Activated T-helper 17 cell treated with anti-CD3 and anti-CD28 coated beads, Interleukin-2, amount 50 U/mL, for 72 hours (primary cell): ENCODE measurements at places on chromosomes 3 and 15.

DNA sequence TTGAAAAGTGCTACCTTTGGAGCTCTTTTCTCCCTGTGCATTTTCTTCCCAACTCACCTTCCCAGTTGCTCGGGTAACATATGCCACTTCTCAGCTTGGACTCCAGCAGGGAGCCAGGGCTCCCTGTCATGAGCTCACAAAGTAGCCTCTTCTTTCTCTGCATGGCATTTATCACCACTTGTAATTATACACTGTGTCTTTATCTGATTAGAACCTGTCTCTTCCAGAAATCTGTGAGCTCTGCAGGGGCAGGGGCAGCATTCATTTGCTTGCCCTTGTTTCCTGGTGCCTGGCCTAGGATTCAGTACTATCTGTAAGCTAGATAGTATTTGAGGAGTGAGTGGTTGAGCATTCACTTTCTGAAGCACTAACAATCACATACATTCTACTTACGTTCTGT lies 100.9 kb downstream of the CLSTN2 start:
- no peak for ATAC-seq

DNA sequence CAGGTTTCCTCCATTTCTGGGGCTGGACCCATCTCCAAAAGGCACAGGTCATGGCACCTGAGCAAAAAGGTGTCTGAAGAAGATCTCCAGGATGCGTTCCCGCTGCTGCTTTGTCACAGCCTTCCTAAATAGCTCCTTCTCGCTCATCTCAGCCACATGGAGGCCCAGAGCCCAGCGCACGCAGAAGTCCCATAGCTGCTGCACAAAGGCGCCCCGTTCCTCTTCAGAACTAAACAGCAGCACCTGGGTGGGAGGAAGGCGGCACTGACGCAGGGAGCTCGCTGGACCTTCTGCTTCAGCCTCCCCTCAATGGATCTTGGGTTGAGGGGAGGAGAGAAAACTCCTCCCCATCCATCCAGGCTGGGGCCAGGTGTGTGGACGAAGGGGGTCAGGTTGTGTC lies 8.4 kb downstream of the DUOX2 start:
- no peak for ATAC-seq

DNA sequence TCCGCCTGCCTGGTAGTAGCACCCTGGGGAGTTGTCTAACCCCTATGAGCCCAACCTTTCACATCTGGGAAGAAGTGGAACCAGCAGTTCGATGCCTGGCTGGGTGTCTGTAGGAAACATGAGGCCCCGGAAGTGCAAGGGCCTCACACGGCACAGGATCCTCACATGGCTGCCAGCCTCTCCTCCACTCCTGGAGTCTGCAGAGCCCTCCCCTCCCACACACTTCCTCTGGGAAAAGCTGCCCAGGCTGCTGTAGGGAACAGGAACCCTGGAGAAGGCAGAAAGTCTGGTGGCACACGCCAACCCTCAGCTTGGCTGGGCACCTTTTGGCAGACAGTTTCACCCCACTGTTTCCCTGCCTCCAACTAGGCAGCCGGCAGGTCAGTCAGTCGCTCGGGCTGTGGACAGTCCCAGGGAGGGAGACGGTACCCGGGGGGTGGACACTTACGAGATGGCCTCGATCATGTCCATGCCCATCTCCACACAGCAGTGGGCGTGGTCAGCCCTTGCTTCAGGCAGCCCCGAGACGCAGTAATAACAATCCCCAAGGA lies 118.4 kb downstream of the ADCY5 start:
- no peak for ATAC-seq

GRCh38 chr3:129383292-129383860 lies 45.1 kb downstream of the EFCAB12 start:
- peak; percentile 89 for ATAC-seq

GRCh38 chr15:44193651-44194322 lies 1.3 kb downstream of the FRMD5 start:
- no peak for ATAC-seq

DNA sequence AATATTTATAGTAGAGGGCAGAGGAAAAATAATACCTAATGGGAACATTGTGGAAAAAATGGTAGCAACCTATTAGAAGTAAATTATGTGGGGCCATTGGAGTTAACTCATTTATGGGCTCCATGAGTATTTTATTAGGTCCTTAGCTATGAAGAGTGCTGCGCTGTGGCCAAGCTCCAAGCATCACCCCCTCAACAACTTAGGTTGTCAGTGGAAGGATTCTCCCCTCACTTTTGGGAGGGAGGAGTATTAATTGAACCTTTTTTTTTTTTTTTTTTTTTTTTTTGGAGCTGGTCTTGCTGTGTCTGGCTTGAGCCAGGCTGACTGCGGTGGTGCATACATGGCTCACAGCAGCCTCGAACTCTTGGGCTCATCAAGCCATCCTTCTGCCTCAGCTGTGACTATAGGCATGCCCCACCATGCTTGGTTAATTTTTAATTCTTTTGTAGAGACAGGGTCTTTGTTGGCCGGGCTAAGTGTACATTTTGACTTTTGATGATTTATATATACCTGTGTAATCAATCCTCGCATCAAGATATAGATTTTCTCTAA lies 45.2 kb downstream of the TRIM71 start:
- ATAC-seq = no peak

DNA sequence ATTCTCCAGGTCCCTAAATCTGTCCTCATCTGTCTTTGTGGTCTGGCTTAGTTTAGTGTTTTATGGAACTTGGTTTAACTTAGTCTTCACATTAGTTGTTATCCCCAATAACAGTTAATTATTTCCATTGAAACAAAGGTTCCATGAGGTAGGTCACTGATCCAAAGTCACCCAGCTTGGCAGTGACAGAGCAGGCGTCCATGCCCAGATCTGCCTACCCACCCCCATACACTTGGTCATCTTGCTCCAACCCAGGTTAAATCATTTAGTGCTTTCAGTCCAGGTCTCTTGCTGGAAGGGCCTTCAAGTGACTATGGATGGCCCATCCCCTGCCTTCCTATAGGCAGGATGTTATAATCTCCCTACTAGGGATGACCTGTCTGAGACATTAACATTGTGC lies 127.4 kb downstream of the MYRIP start:
- ATAC-seq = no peak

- ATAC-seq = no peak
These were observed 486.8 kb downstream of the GABRG3 start for GRCh38 chr15:27457766-27458165.

GRCh38 chr3:104206925-104207324 lies 1159.8 kb upstream of the ALCAM start:
- no peak for ATAC-seq

DNA sequence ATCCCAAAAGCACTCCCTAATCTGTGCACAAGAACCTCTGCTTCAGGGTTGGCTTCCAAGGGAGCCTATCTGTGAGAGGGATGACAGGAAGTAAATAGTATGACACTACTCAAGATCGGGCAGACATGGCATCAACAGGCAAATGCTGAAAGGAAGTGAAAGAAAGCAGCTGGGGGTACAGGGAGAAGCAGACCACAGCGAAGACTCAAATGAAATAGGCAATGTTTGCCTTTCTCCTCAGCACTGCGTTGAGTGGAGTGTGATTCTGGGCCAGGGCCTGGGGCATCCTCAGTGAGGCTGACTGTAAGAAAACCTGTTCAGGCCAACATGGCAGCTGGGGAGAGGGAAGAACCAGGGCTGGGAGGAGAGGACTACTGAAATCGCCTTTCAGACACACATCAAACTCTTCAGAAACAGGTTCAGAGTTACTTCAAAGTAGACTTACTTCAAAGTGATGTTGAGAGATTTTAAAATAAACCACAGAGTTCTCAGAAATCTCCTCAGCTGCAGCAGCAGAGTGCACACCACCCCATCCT lies 96.6 kb downstream of the SLC9A9 start:
- ATAC-seq = peak; percentile 83

- ATAC-seq = no peak
These were observed 22.1 kb upstream of the GOLGA6C start for GRCh38 chr15:75235760-75236729.

DNA sequence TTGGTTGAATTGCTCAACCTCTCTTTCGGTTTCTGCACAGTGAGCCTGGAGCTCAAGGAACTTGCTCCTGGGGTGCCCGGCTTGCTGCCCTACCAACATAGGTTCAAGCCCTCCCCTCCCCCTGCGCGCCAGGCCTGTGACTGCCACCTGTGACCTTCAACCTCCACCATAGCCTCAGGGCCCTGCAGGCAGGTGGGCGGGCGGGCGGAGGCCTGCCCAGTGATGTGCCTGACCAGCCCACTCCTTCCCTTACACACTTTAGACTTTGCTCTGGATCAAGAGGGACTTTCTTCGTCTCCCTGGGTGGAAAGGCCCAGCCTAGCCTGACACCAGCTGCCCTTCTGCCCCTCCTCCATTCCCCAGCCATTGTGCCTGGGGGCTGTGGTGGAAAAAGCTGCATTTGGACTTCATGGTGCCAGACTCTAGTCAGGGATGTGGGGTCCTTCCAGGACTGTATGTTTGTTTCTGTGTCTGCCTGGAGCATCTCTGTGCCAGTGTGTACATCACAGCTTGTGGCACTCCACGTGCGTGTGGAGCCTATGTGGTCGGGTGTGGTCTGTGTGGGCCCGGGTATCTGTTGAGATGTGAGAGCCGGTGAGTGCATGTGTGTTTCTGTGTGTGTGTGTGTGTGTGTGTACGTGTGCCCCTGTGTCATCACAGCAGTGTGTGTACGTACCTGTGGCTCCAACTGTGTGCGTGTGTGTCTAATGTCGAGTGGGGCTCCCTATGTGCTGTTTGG lies 9.5 kb downstream of the PRKCD start:
- ATAC-seq = peak; percentile 83

GRCh38 chr3:195613468-195614069 lies 29.8 kb upstream of the APOD start:
- ATAC-seq = no peak

GRCh38 chr15:29674661-29675533 lies 147.4 kb downstream of the TJP1 start:
- ATAC-seq = no peak

- no peak for ATAC-seq
These were observed 7.1 kb downstream of the ATP2C1 start for GRCh38 chr3:130900959-130901358.

DNA sequence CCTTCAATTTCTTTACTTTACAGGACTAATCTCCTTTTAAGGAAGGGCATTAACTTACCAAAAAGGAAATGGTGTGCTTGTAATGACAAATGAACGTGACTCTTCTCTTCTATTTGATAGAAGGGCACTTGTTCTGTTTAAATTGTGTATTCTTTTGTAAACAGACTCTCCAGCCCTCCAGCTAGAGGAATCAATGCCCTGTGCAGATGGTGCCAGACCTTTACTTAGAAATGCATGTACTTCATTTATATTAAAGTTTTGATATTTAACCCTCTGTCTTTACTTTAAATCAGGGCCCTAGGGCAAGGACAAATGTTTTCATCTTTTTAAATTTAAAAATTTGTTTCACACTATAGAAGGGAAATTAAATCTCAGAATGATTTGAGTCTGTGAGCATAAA lies 355.1 kb downstream of the GBE1 start:
- ATAC-seq = no peak

DNA sequence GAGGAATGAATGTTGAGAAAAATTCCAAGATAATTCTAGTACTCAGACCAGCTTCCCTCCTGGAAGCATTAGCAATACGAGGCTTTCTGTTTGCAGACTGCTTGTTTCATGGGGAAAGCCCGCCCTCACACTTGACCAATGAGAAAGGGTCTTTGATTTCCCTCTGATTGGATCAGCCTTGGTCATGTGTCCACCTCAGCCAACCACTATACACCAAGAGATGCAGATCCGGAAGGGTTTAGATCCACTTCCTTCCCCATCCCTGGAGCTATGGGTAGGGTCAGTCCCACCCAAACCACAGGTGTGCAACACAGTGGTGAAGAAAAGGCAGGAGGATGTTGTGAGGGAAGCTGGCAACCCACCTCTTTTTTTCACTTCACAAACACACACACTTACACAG lies 154.7 kb downstream of the SV2B start:
- ATAC-seq = no peak

DNA sequence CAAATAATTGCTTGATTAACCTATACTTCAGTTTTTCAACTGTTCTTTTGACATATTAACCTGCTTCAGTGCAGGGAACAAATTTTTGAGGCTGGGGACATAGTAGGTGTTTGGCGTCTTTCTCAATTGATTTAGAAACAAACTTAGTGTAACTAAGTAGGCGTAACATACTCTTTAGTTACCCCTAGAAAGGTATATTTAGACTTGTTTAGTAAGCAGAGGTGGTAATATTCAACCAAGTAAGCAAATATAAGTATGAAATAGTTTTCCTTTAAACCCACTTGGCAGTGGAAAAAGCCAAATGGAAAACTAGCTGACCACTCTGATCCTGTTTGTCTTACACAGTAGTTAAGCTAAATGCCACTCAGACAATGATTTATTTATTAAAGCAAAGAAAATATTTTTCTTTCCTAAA lies 113.2 kb downstream of the MBNL1 start:
- no peak for ATAC-seq

DNA sequence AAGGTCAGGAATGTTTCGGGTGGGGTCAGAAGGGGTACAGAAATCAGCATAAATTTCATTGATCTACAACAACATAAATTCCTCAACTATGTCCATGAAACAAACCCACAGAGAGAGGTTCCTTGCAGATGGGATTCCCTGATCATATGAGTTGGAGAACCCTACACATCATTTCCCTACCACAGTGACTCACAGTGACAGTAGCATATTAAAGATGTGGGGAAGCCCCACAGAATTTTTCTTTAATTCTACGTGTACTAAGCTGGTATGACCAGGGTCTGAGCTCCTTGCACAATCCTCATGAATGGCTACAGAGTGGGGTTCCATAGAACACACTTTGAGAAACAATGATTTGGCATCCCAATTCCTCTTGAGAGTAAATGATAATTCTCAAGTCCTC lies 116.9 kb upstream of the RAD18 start:
- peak; percentile 89 for ATAC-seq

GRCh38 chr3:67311440-67311839 lies 313.3 kb downstream of the KBTBD8 start:
- ATAC-seq = no peak

- ATAC-seq = no peak
These were observed 13.2 kb downstream of the FGD5 start for GRCh38 chr3:14831916-14832450.
